Amygdala (tissue), 56 donors: ENCODE measurements at places on chromosomes 4 and X.

GRCh38 chr4:156957556-156957955 is 14.0 kb downstream of the PDGFC start:
- no peak for DNase-seq

- no peak for DNase-seq
Observed at GRCh38 chr4:182126096-182126495, 117.1 kb upstream of the TENM3 start.

DNA sequence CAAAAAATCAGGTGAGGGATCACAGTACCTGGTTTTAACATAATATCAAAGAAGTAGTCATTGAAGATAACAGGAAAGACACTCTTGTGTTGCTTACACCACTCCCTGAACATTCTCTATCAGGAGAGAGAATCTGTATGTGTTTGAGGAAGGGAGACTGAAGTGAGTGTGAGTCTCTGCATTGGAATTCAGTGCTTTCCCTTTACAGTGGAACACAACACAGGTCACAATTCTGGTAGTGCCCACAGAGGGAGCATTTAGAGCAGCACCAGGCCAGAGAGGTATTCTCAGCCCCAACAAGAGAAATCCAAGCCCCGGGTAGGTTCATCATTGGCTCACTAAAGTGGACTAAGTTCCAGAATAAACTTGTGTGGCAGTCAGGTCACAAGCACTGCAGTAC is 64.7 kb upstream of the UBQLN2 start:
- no peak for DNase-seq

DNA sequence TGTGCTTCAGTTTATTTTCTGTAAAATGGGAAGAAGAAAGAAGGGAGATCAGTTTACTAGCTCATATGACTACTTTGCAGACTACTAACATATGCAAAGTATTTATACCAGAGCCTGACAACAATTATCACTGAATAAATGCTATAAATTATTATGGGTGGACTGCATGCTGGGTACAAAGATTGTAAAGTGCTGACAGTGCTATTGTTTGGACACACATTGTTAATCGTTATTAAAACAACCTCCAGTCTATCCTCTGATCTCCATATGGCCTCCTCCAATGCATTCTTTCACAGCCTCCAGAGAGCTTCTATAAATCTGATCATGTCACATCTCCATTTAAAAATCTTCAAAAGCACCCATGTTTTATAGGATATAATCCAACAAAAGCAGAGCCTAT is 90.1 kb upstream of the HS3ST1 start:
- DNase-seq = no peak

DNA sequence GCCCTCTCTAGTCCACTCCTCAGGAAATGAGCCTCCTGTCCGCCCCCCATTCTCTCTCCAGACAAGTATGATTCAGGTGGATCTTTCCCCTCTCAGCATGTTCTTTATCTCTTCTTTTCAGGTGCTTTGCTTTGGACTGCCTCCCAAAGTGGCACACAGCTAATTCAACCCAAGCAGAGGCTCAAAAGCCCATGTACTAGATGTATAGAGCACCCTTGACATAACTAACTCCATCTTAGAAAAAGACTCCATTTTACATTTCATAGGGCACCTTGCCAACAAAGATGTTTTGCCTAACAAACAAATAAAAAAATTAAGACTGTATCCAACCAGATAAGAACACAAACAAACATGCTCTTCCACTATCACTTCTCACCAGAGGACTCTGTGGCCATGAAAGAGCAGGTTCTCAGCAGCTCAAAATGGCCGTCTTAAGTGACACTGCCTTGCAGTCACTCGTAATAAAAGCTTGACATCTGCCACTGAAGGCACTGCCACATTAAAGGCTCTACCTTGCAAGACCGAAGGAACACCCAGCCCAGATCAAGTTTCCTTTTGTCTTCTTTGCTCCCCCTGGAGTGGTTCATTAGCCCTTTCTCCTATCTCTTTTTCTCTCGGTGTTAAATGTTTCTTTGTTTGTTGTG is 84.9 kb upstream of the TAB3 start:
- DNase-seq = no peak

DNA sequence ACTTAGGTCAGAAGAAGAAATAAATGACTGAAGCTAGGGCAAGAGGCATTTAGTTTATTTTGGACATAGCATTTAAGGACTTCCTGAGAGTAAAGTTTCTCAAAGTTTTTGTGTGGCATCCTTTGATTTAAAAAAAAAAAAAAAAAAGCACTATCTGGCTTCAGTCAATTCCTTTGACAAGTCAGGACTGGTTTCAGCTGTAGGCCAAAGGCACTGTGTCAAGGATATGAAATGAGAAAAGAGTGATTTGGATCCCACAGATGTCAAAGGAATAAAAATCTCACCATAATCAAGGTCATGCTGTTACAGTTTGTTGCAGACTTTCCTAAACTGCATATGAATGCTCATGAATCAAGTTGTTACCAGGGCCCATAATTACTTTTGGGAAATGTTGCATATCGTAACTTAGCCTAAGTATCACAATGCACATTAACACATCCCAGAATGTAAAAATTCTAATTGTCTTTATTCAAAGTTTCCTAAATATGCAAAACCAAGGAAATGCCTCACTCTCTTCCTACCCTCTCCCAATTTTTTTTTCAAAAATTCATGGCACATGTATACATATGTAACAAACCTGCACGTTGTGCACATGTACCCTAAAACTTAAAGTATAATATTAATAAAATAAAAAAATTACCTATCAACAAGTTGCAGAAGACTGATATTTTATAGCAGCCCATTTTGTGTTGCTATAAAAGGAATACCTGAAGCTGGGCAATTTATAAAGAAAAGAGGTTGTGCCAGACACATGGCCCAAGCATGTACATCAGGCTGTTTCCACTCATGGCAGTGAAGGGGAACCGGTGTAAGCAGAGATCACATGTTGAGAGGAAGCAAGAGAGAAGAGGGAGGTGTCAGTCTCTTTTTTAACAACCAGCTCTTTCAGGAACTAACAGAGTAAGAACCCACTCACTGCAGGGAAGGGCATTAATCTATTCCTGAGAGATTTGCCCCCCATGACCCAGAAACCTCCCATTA is 33.7 kb upstream of the ADAMTS3 start:
- no peak for DNase-seq

DNA sequence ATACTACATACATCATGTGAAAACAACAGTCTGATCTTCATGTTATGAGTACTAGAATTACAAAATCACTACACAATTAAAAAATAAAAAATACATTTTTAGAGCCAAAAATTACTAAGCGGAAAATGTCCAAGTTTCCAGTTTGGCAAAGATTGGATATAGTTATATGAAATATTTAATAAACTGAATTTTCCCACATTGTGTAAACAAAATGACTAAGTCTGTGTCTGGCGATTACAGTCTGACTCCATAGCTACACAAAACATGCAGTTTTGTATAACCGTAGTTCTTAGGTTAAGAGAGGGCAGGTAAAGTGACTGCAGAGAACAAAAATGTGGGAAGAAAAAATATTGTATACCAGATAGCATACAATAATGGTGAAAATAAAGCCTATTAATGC is 59.2 kb upstream of the TMEM47 start:
- no peak for DNase-seq

GRCh38 chr4:120824946-120825345 is 97.6 kb downstream of the PRDM5 start:
- no peak for DNase-seq

DNA sequence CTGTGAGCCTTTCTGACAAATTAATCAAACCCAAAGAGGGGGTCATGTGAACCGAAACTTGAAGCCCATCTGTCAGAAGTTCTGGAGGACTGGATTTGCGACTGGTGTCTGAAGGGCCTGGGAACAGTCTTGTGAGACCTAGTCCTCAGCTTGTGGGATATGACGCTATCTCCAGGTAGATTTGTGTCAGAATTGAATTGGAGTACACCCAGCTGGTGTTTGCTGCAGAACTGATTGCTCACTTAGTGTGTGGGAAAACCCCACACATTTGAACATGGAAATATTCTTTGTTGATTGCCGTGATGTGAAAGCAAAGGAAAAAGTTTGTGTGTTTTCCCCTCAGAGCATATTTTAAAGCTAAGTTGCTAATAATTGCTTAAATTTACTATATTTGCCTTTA is 30.3 kb upstream of the TMSB15B start:
- no peak for DNase-seq

- no peak for DNase-seq
Observed at GRCh38 chr4:41454423-41454822, 83.5 kb upstream of the LIMCH1 start.

DNA sequence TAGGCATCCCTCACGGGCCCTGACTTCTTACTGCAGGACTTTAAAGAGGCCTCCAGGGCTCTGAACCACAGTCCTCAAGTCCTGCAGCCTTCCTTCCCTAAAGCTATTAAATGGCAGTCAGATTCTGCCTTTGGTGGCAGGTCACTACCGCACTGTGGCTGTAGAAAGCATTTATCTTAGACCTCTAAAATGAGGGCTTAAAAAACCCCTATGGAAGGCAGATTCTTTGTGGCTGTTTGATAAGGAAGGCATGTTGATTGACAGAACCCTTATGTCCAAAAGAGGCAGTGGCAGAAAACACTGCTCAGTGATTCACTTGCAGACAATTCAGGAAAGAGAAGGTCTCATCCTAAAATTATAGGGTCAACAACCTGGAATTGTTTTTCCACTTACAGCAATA is 79.2 kb downstream of the FBXL5 start:
- DNase-seq = no peak

DNA sequence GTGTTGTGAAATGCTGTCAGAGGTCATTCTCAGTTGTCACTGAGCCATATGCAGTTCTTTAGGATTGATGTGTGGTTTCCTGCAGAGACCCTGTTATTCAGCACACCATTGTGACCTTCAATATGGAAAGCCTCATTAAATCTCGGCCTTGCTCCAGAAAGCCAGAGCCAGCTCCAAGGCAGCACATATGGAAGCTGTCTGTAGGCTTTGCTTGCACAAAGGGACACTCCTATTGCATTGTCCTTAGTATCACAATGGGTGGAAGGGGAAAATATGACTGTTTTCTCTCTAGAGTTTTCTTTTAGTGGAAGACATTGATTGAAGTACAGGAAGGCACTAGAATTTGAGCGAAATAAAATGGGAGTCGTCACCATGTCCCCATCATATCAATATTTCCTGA is 179.0 kb downstream of the CEP135 start:
- no peak for DNase-seq

DNA sequence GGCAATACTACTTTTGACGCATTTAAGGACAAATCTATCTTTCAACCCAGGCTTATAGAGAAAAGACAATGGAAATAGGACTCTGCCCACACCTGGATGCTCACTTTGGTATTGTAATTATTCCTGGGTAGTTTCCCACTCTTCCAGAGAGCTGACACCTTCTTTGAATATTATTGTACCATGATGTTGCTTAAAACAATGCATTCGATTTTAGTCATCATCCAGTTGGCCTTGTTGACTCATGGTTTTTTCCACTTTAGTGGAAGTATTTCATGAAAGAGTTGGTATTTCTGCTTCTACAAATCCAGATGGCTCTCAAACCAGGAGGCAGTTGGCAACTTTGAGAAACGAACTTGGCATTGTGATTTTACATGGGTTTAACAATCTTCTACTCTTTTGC is 124.2 kb downstream of the ENOX2 start:
- DNase-seq = no peak

DNA sequence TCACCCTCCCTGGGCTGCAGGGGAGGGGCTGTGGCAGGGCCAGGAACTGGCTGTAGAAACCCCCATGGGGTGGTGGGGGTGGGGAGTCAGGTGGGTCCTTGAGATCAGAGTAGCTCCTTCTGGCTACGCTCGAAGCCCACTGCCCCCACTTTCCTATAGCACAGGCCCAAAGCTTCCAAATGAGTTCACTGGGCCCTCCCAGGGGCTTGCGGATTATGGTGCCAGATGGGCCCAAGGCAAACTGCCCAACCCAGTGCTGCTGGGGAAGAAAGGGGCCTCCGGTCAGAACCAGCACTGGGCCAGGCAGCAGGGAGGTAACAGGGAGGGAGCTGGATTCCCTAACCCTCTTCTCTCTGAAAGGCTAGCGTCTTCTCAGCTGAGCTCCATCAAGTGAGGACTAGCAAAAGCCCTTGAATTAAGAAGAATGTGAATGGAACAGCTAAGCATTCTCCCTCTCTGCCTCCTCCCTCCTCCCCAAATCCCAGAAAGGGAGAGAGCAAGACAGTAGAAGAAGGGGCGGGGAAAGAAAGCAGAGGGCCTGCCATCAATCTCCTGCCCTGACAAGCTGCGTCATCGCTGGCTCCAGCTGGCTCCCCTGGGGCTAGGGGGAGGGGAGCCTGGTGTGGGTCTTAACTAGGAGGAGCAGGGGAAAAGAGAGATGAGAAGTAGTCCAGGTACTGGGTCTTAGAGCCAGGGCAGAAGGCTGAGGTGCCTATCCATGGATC is 34.7 kb downstream of the FRMPD3 start:
- no peak for DNase-seq

- no peak for DNase-seq
Observed at GRCh38 chrX:69182818-69183380, 17.6 kb upstream of the PJA1 start.
